NCI-H1092 treated with DMSO at 0.1 percent for 48 hours (cell line): ENCODE measurements at places on chromosomes 5 and 9.

DNA sequence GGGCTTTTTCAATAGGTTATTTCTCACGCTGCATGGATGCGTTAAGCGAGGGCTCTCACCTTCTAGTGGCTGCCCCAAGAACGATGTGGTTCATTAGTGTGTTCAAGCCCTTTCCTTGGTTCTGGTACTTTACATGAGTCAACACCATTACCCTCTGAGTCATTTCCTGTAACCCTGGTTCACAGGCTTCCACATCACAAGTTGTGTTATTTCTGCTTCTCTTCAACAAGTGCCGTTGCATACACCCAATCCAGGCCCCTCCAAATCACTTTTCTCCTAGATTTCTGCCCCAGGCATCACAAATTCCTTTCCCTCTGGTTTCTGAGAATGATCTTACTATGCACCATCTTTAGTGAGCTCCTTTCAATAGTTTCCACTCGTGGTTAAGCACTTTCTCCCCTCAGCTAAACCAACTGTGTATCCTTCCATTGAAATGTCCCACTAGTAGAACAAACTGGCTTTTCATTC lies 69.5 kb upstream of the RAD23B start:
- DNase-seq, result no peak

DNA sequence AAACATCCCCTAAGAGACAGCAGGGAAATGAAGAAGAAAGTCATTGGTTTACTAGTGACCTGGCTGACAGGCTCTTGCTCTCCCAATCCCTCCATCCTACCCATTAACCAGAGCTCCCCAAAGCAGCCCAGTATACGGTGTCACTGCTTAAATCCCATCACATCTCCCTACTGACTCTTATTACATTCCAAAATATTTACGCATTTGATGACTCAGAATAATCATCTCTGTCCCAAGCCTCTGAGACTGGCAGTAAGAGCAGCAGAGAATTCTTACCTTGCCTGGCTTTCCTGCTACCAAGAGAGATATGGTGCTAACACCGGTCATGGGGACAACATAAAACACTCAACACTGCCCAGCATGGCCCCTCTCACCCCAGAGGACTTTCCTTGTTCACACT lies 20.2 kb upstream of the WHRN start:
- no peak for DNase-seq

DNA sequence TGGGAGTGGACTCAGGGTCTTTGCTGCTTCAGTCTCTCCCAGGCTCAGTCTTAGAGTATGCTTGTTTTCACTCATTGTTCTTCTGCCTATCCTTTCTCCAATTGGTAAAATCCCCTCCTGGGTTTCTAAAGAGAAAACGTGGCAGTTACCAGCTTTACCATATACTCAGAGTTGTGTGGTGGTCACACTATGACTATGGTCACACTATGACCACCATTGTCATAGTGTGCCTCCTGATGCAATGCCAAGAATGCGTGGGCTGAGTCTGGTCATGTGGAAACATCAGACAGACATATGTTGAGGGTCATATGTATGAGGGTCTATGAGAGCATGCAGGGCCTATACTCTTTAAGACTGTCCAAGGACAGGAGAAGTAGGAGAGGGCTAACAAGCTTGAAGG lies 326.5 kb upstream of the PRR16 start:
- no peak for DNase-seq

- DNase-seq, result no peak
These were observed 29.2 kb upstream of the FBP1 start for GRCh38 chr9:94668418-94668927.

DNA sequence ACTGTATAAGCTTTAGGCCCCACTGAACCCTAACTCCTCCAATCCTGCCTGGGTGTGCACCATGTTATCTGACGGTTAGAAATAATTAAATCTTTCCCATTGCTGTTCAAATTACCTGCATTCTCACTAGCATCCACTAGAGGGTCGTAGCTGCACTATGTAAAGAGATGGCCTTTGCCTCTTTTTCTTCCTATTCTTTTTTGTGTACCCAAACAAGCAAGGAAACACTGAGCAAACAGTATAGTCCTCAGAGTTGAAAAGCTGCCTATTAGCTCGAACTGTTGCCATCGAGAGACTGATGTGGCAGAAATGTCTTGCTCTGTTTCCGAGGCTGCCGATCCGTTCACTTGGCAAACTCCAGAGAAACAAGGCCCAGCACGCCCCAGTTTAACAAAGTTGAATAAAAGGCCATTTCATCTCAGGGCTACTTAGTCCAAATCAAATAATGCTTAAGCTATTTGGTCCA lies 163.8 kb upstream of the TRPM3 start:
- DNase-seq, result peak; percentile 44

DNA sequence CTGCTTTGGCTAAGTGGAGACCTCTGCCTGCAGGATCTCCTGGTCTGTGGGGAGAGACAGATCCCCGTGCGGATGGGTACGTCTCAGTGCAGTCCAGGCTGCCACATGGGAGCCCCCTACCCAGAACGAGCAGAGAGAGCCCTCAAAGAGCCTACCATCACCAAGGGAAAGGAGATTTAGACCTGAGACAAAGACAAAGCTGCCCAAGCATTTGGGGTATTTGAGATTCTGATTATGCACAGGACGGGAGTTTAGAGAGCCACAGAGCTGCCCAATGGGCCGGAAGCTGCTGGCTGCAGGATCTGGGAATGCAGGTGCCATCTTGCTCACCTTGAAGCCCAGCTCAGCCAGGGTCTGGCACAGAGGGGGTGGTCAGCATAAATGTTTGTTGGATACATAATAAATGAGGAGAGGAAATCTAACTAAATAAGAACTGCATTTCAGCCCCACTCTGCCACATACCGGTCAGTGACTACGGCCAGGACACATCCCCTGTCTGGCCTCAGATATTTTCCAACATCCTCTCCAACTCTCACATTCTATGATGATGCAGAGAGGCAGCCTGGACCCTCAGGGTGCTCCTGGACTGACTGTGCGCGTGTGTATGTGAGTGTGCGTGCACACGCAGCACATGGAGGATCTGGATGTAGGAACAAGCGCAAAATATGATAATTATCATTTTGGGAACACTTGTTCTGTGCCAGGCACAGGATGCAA lies 157.8 kb downstream of the FGF18 start:
- DNase-seq, result no peak

- DNase-seq, result no peak
These were observed 589.7 kb downstream of the ANXA1 start for GRCh38 chr9:73741316-73741715.

GRCh38 chr9:16422114-16422513 lies 448.4 kb downstream of the BNC2 start:
- DNase-seq, result no peak

GRCh38 chr5:18546591-18546990 lies 912.3 kb downstream of the TAF11L14 start:
- DNase-seq, result no peak
